Left lung (tissue), 14 donors: ENCODE measurements at places on chromosomes 12 and 14. TPM values are rescaled to one million over a fixed set of nuclear protein-coding genes. Genes with fewer than 3 reads are reported as not detected.

DNA sequence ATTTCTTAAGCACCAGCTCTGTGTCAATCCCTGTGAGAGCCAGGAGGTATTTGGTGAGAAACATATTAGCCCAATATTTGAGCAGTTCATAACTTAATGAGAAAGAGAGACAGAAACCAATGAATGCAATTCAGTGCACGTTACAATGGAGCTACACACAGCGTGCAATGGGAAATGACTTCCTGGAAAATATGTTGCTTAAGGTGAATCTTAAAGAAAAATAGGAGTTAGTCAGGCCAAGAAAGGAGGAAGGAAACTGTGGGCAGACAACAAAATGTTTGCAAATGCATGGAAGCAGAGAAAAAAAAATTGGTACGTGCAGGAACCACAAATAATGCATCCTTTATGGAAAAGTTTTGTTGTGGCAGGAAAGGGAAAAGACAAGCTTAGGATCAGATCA, 481.7 kb downstream of the BCAT1 start:
- DNase-seq, result no peak

MARK3 gene
- polyA plus RNA-seq, result 122 TPM

- DNase-seq, result no peak
Observed at GRCh38 chr12:9625019-9625418, 17.3 kb upstream of the KLRB1 start.

- DNase-seq, result no peak
Observed at GRCh38 chr14:30974628-30975027, 50.8 kb upstream of the AP4S1 start.

DNA sequence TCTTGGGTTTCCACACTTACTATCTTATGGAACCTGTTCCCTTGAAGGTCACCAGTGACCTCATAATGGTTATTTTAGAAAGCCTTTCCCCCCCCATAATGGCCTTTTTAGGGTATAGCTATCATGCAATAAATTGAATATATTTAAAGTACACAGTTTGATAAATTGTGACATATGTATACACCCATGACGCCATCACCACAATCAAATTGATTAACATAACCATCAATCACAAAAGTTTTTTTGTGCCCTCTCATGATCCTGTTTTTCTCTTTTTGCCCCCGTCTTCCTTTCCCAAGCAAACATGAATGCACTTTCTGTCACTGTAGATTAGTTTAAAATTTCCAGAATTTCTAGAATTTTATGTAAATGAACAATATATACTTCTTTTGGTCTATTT, 28.7 kb upstream of the OR4E1 start:
- DNase-seq, result no peak

GRCh38 chr12:114821570-114821969, 137.6 kb upstream of the TBX3 start:
- DNase-seq, result no peak

DNA sequence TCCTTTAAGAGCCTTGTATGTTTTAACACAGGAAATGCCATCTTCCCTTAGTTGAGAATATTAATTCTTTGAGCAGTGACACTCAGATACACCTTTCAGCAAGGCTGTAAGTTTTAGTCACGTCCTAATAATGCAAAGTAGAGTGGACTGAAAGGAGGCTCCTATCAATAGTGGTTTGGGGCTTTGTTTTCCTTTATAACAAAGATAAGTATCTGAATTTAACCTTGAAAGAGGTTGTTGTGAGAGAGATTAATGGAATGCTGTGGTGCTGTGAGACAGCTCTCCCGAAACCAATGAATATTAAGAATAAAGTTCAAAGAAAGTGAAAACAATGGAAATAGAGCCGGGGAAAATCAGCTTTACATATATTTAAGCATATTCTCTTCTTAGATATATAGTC, 259.6 kb downstream of the ERC1 start:
- no peak for DNase-seq

SERPINA10 gene
- 0.07 TPM for polyA plus RNA-seq

GRCh38 chr14:105711044-105711620, 184.7 kb downstream of the TMEM121 start:
- no peak for DNase-seq

CMKLR1 gene
- polyA plus RNA-seq, result 12.7 TPM

UNC79 gene
- polyA plus RNA-seq, result 0.58 TPM

ANKRD33 gene
- polyA plus RNA-seq, result 0.08 TPM

STAT2 gene
- 144 TPM for polyA plus RNA-seq

DNA sequence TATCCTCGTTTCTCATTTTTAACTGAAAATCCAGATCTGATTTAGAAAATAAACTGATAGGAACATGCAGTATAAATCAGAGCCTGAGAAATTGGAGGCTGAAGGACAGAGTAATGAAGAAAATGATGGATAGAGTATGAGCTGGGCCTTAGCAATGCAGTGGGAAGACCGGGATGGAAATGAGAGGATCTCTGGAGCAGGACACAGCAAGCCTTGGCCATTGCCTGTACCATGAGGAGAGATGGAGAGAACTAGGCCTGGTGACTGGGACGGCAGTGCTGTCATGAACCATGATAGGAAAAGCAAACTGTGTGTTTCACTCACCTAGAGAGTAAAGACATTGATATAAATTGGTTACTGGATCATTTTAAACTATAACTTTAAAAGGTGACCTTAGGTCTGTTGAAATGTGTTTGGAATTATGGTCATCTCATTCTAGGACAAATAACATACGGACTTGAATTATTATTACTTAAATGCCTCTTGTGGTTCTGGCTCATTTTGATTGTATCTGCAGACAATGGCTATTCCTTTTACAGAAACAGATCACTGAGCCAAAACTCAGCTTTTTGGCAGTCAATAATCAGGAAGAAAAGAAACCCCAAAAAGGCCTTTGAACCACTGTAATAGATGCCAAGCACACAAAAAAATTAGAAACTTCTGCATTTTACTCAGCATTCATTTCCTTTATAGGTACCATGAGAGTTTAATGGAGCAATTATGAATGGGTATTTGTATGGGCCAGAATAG, 251.9 kb upstream of the PRKD1 start:
- DNase-seq, result no peak

GALNT16 gene
- polyA plus RNA-seq, result 3.7 TPM

GLT8D2 gene
- 26.8 TPM for polyA plus RNA-seq

DNA sequence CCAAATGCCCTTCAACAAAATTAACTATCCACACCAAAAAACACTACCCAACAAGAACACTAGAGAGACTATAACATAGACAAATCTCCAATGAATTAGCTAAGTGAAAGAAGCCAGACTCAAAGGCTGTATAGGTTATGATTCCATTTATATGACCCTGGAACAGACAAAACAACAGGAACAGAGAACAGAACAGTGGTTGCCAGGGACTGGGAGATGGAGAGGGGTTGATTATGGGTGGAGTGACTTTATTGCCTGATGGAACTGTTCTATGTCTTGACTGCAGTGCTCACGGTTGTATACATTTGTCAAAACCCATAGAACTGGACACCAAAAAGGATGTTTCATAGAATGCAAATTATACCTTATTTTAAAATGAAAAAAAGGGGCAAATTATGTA, 14.9 kb downstream of the CATSPERB start:
- no peak for DNase-seq

GDF11 gene
- polyA plus RNA-seq, result 15.4 TPM

DBX2 gene
- not detected for polyA plus RNA-seq

RHNO1 gene
- 32.4 TPM for polyA plus RNA-seq

CD69 gene
- 5.5 TPM for polyA plus RNA-seq

- no peak for DNase-seq
Observed at GRCh38 chr12:33670284-33670683, 230.7 kb upstream of the SYT10 start.

DNA sequence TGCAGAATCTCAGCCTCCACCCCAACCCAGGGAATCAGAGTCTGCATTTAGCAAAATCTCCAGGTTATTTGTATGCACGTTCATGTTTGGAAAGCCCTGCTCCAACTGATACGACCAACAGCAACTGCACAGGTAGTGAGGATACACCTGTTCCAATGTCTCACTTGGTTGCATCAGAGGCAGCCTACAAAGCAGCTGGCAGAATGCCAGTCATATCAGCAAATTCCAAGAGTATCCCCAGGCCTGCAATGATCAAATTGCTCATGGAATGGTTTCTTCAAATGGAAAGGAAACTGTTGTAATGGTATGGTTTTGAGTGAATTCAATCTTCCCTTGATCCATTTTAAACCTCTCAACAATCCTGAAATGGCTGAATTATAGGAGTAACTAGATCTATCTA, 75.4 kb downstream of the GRIP1 start:
- no peak for DNase-seq

- DNase-seq, result no peak
Observed at GRCh38 chr12:89040146-89040964, 311.9 kb downstream of the DUSP6 start.

DNAI7 gene
- 5.1 TPM for polyA plus RNA-seq

DNA sequence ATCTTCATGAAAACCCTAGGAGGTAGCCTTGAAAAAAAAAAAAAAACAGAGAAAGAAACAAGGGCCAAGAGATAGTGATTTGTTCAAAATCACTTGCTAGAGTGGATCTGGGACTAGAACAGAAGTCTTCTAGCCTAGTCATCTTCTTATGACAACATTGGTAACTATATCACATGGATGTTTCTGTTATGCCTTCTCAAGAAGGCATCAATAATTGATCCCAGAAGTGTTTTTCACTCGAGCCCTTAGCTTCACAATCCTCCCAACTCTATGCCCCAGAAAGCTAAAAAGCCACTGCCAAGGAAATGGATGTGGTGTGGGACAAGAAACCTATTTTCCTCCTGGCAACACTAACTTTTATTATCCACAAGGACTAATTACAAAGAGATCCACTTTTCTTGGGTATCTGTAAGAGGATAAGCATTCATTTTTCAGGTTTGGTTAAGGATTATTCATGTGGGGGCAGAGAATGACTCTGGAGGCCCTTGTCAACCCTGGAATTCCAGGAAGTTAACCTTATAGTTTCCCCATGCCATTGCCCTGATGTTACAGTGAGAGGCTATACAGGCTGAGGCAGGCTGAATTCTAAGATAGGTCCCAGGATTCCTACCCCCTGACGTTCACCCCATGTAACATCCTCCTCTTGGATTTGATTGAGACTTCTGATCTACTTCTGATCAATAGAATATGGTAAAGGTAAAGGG, 67.7 kb upstream of the CPM start:
- DNase-seq, result no peak

GRCh38 chr14:31172084-31172483, 35.5 kb downstream of the HECTD1 start:
- no peak for DNase-seq

GRCh38 chr12:40105515-40106201, at the start of gene SLC2A13:
Gene SLC2A13, minus strand, starts transcription at chr12:40106081. Its CDS starts 273 bp downstream, at chr12:40105808.
- no peak for DNase-seq

DNA sequence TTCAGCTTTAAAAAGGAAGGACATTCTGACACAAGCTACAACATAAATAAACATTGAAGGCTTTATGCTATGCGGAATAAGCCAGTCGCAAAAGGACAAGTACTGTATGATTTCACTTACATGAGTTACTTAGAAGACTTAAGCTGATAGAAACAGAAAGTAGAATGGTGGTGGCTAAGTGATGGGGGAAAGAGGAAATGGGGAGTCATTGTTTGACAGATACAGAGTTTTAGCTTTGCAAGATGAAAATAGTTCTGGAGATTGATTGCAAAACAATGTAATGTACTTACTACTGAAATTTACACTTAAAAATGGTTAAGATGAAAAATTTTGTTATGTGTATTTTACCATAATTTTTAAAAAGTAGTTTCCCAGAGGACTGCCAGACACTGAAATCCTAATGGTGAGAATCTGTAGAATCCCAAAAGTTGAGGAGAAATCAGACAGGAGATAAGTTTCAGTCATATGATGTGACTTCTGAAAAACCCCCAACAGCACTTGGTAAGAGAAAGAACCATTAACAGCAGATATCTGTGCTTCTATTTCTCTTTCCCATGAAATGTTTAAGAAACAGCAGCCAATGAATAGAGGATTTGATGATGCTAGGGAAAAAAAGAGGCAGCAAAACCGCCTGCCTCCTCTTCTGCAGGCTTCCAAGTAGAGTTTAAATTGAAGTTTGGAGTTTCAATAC, 16.6 kb upstream of the CLEC2A start:
- no peak for DNase-seq

DNA sequence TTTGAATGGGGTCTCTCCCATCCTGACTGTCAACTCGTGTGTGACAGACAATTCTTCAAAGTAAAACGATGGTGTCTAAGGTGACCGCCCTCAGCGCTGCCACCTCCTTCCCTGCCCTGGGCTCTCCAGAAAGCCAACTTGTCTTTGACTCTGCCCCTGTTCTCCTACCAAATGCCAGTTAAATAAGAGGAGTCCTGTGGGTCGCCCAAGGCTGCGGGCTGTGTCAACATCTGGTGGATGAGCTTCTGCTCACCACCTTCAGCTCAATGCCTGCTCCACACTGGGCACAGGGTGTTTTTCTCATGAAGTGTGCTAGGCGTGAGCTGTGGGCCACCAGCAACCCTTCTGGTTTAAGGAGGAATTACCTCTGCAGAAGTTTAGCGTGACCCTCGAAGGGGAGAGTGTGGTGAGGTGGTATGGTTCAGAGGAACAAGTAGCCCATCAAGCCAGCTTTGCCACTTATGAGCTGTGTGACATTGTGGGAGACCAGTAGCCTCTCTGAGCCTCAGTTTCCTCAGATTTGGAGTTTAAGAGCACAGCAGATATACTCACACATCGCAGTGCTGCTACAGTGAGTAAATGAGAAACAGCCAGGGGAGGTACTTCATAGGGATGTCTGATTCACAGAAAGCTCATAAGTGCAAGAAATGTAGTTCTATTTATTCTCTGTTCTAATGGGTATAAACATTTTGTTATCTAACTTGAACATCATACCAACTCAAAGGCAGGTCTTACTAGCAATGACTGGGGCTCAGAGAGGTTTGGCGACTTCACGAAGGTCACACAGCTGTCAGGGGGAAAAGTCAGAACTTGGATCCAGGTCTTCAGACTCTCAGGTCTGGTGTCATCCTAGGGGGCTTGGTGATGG, 12.1 kb downstream of the SERPINA1 start:
- no peak for DNase-seq

GRCh38 chr14:93103392-93104080, 12.2 kb downstream of the ITPK1 start:
- no peak for DNase-seq

ANKS1B gene
- polyA plus RNA-seq, result 31.8 TPM

- DNase-seq, result no peak
Observed at GRCh38 chr12:14868916-14869506, 16.6 kb downstream of the MGP start.

DNA sequence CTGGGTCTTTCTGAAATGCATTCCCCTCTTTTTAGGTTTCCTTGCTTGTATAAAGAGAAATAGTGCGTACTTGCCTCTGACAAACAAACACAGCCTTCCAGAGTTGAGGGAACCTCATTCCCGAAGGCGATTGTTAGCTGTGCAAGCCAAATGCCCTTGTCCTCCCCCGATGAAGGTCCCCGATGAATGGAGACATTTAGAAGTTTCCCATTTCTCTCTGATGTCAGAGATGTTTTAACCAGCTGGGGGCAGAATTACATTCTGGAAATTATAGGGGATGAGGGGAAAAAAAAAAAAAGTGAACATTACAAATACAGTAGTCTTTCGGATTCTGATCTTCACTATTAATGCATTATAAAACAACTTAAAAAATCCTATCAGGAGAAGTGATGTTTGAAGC, 366.8 kb downstream of the VRK1 start:
- DNase-seq, result no peak

DNA sequence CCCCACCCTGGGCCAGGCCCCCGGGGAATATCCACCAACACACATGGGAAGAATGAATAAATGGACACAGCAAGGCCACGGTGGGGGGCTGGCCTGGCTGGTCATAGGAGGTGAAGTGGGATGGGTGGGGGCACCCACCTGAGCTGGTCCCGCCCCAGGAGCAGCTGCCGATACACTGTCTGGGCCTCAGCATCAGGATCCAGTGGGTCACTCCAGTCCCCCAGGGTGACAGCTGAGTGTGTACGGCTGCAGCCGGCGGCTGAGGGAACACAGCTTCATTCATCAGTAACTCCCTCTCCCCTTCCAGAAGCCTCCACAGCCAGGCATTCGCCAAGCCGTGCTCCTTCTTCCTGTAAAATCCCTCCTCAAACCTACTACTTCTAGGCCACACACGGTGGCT, 33.8 kb downstream of the RASAL1 start:
- DNase-seq, result no peak
